ENCODE measurements at places on chromosomes 1 and 21. TPM values are rescaled to one million over a fixed set of nuclear protein-coding genes. Genes with fewer than 3 reads are reported as not detected.

- no peak for DNase-seq
These were observed 48.6 kb downstream of the KCNC4 start for GRCh38 chr1:110258734-110259133.

Gene CASQ1
- total RNA-seq, result not detected

Gene POU3F1
- not detected for total RNA-seq

DNA sequence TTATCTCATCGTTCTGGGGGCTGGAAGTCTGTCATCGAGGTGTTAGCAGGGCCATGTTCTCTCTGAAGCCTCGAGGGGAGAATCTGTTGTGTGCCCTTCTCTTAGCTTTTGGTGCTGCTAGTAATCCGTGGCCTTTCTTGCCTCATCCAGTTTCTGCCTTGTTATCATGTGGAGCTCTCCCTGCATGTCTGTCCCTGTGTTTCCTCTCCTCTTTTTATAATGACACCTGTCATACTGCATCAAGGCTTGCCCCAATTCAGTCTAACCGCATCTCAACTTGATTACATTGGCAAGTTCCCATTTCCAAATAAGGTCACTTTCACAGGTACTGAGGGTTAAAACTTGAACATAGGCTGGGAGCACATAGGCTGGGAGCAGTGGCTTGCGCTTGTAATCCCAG is 82.6 kb upstream of the CNIH3 start:
- no peak for DNase-seq

GRCh38 chr1:80047791-80048190 is 1041.3 kb upstream of the ADGRL4 start:
- DNase-seq, result no peak

- DNase-seq, result peak; percentile 38
These were observed 479.3 kb upstream of the RUNX1 start for GRCh38 chr21:35528116-35529042.

- no peak for DNase-seq
These were observed 70.8 kb upstream of the ABCG1 start for GRCh38 chr21:42148097-42148496.

DNA sequence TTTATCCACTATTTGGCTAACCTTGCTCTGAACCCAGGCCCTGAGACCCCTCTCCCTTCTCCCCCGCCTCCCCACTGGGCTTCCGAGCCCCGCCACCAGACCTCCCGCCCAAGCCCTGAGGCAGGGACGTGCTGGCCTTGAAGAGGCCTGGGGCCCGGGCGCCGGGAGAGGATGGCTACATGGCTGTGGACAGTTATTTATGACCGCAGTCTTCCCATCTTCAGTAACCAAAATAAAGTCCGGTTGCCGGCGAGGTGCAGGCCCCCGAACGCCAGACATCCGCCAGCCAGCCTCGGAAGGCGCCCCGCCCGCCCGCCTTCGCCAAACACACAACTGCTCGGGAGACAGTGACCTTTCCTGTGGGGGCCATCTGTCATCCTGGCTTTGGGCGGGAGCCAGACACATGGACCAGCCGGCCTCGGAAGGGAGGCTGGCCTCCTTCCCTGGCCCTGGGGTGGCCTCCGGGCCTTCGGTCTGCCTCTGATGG is 69.0 kb downstream of the DHRS3 start:
- no peak for DNase-seq

Gene OXCT2
- total RNA-seq, result not detected

GRCh38 chr21:42366292-42367010 is at the start of gene TFF1:
TFF1 (minus strand) TSS chr21:42366535; CDS start chr21:42366495, 40 bp downstream.
- no peak for DNase-seq

GRCh38 chr1:48333316-48333715 is 110.8 kb downstream of the SLC5A9 start:
- DNase-seq, result no peak

DNA sequence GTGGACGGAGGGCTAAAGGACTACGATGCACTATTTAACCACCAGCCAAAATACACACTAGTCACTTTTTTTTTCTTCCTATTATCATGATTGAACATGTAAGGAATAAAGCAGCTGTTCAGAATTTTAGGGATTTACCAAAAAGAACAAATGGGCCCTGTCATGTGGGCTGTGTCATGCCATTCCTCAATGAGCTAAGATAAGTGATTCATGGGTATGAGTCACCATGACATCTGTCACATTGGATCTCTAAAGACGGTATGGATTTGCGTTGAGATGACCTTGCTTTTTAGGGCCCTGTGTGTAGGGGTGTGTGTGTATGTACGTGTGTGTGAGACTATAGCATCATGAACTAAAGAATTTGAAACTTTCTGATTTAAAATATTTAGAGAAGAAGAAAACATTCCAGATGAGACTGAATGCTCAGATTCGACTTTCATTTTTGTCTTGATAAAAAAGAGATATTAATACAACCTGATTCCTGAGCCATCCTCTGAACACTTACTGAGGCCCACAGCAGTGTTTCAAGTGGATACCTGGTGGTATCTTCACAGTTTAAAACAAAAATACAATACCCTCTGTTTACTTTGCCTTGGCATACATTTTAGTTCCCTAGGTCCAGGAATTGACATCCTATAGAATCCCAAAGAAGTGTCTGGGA is 246.1 kb upstream of the DUSP10 start:
- DNase-seq, result no peak

Gene RCAN3
- 100 TPM for total RNA-seq

Gene KRTAP19-3
- total RNA-seq, result not detected

DNA sequence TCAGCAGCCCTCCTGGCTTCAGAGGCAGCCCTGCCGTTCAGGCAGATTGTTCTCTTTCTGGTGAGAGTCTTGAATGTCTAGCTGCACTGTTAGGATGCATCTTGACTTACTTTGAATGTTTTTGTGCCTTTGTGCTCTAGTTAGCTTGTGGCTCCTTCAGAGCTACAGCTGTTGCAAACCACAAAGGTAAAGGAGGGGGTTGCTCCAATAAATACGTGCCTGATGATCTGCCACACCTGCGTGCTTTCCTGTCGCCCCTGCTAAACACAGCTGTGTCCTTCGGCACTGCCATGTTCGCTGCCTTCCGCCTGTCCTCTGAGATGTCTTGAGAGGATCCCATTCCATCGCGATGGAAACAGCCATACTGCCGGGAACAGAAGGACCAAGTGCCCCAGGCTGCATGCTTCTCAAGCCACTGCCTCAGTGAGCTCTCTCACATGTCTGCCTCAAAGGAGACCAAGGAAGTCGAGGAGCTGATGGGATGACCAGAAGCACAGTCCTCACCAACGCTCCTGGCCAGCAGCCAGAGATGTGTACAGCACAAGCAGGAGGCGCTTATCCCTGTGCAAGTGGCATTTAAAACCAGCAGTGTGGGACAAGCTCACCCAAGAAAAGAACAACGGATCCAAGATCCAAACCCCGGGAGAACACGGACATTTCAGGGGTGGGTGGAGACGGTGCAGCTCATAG is 12.0 kb upstream of the SMIM12 start:
- peak; percentile 4 for DNase-seq

Gene C1orf87
- not detected for total RNA-seq

Gene PLEKHM2
- 56.0 TPM for total RNA-seq

GRCh38 chr1:226979115-226979516 is 39.0 kb downstream of the COQ8A start:
- DNase-seq, result no peak

DNA sequence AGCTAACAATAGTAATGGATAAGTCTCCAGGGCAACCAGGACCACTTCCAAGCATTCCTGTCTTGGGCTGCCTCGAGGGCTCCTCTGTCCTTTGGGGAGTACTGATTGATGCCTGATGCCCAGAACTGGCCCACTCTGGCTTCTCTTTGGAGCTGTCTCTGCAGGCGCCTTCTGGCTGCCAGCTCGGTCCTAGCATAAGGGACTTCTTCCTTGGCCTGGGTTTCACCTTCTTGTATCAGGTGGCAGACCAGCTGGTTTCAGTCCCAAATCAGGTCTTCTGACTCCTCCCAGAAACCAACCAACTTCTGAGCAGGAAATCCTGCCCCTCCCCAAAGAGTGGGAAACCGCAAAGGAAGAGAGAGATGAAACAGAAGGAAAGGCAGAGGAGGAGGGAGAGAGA is 10.6 kb downstream of the G0S2 start:
- DNase-seq, result peak; percentile 68

Gene LCE2A
- total RNA-seq, result not detected

Gene HPCA
- not detected for total RNA-seq

Gene SH2D1B
- not detected for total RNA-seq

- DNase-seq, result no peak
These were observed 6.6 kb downstream of the HEYL start for GRCh38 chr1:39632682-39633417.

GRCh38 chr1:153293851-153294250 is 18.9 kb downstream of the PGLYRP3 start:
- peak; percentile 14 for DNase-seq

DNA sequence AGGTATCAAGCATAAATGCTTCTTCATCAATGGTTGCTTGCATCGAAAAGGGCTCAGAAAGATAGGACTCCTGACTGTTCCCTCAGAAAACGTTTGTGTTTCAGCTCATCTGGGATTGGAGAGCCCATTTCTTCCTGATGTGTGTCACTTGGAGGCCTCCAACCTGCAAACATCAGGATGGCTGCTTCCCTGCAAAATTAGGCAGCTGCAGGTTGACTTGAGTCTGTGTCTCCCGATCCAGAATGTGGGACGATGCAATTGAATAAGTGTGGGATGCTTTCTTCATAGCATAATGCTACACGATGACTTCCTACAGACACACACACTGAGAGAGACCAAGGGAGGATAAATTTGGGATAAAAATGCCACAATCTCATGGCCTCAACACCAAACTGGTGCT is 42.2 kb downstream of the OLIG1 start:
- no peak for DNase-seq

GRCh38 chr1:119878171-119878570 is 18.1 kb downstream of the ADAM30 start:
- DNase-seq, result no peak

DNA sequence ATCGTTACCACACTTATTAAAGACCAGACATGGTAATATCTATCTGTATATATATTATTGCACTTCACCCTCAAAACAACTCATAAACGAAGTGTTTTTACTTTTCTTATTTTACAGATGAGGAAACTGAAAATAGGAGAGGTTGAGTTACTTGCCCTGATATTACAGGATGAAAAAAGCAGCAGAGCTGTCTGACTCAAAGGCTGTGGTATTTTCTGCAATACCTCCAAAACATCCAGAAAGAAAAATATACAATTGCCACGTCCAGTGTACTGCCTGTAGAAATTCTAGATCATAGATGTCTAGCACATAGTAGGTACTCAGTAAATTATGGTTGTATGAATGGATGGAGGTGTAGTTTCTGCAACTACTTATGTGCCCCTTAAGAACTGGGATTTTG is 5.2 kb upstream of the TARBP1 start:
- DNase-seq, result no peak

Gene DEPDC1
- total RNA-seq, result 28.2 TPM

All from activated CD4-positive, alpha-beta T cell treated with anti-CD3 and anti-CD28 coated beads, Interleukin-2, amount 10 ng/mL, durations not matched to agents 7 days and 5 days (primary cell).